T follicular helper cell (primary cell): ENCODE measurements at places on chromosomes 12 and 14.

GRCh38 chr12:58819345-58819744, 101.0 kb downstream of the LRIG3 start:
- DNase-seq = no peak

- DNase-seq = no peak
Observed at GRCh38 chr12:2415568-2415944, 362.8 kb downstream of the CACNA1C start.

DNA sequence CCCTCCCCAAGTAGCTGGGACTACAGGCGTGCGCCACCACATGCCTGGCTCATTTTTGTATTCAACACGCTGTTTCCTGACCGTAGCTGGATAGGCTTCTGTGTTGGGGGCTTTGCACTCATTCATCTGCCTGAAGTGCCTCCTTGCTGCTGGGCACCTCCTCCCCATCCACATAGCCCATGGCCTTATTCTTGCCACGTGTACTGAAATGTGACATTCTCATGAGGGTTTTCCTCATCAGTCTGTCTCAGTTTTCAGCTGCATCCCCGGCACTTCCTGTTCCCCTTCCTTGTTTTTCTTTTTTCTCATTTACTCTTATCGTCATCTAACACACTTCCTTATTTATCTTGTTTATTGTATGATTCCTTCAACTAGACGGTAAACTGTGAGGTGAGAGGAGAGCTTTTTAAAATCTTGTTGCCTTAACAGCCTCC, 36.6 kb downstream of the RCOR1 start:
- no peak for DNase-seq

DNA sequence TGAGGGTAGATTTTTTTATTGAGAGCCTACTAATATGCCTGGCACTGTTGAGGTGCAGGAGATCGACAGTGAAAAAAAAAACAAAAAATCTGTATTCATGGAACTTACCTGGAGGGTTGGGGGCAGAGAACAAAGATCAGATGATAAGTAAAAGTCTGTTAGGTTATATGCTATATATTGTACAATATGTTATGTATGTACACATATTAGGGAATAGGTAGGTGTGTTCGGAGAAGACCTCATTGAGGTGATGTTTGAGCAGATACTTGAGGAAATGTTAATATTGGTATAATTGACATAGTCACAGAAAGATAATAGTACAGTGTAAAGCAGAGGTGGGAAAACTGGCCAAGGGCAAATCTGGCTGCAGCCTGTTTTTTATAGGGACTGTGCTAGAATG, 5.6 kb downstream of the ARF6 start:
- DNase-seq = no peak

GRCh38 chr12:53427905-53428594, 4.4 kb downstream of the AMHR2 start:
- no peak for DNase-seq

GRCh38 chr14:52563120-52563519, 10.5 kb downstream of the GPR137C start:
- no peak for DNase-seq

GRCh38 chr14:20857630-20858261, 33.4 kb upstream of the RNASE3 start:
- DNase-seq = peak; percentile 56

GRCh38 chr14:64095620-64096019, 198.6 kb downstream of the ESR2 start:
- no peak for DNase-seq

- DNase-seq = no peak
Observed at GRCh38 chr12:5437182-5437583, 5.3 kb downstream of the NTF3 start.

DNA sequence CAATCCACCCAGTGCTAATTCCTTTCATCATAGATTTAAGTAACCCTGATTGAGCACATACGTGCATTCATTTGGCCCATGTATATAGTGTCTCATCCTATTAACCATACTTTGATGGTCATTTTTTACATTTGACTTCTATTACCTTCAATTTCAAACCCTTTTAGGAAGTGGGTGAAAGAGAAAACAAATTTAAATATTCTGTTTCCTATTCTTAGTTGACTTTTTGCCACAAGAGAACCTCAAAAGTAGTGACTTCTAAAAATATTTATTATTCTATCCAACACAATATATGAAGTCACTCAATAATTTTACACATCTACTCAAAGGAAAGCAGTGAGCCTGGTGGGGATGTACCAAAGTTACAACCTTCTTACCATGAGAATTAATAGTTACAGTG, 164.9 kb downstream of the CEP128 start:
- no peak for DNase-seq

DNA sequence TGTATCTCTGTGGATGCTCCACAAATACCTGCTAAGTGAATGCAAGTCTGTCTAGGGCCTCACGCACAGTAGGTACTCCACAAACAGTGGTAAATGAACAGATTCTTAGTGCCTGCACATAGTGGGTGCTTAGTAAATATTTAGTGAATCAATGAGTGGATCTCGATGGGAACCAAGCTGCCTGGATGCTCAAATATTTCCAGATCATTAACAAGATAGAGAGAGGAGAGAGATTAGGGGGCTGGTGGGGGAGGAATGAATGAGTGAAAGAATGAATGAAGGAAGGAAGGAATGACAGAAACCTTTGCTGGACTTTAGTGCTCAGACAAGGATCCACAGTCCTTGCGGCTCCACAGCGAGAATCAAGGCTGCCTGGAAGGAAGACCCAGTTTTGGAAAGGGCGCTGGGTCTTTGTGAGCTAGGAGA, 118.2 kb downstream of the SCARB1 start:
- DNase-seq = no peak

DNA sequence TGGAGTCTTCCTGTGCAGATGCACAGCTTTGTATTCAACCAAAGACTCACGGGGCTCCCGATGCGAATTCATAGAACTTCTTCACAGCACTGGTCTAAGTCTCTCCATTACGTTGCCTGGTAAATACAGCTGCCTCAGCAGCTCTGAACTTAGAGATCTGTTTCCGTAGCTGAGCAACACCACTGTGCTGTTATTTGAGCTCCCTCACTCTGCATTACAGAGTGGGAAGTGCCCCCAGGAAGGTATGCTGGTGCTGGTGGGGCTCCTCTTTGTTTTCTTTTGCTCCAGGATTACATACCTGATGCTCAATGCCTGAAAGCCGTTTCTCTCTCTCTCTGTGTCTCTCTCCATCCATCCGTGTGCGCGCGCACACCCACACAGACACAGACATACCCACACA, 227.5 kb upstream of the RMST start:
- DNase-seq = no peak

- peak; percentile 44 for DNase-seq
Observed at GRCh38 chr14:64760146-64760755, 56.0 kb downstream of the PLEKHG3 start.

DNA sequence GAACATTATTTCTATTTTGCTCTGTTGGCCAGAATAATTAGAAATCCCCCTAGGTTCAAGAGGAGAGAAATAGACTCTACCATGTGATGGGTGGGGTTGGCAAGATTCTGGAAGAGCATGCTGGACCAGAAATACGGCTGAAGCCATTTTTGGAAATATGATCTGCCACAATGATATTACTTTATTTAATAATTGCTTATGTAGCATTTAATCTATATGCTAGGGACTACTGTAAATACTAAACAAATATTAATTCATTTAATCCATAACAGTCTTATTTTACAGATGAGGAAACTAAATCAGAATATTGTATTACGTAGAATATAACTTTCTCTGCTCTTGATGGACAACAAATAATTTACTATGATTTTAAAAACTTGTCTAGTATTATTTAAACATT, 193.7 kb downstream of the RAD51B start:
- no peak for DNase-seq

DNA sequence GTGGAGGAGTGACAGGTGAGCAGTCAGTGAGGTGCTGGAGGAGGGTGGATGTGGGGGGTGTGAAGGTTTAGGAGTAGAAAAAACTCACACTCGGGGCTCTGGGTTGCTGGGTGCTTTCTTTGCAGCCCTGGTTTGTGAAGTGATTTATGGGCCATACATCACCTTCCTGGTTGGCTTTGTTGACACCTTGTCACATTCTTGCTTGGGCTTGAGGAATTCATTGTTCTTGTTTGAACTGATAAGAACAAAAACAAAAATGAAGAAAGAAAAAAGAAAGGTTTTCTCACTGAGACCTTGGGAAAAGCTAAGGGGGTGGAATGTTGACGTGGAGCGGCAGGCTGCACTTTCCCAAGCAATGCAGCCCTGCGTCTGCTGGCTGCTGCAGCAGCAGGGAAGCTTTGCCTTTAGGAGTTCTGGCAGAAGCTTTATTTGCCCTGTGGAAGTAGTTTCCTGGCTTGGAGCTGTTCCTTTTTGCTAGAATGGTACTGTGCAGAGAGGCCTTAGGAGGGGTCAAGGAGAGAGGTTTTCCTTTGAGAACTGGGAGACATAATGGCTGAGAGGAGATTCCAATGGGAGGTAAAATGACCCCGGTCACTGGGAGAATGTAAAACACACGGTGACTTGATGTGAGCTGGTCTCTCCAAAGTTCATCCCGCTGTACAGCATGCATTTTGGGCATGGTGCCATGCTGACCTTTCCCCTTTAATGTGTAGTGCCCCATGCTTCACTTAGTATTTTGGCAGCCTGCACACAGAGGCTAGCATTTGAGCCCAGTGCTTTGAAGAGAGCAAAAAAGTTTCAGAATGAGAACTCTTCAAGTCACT, 52.8 kb downstream of the HMGA2 start:
- no peak for DNase-seq

- DNase-seq = no peak
Observed at GRCh38 chr14:68222154-68222553, 402.6 kb downstream of the RAD51B start.

DNA sequence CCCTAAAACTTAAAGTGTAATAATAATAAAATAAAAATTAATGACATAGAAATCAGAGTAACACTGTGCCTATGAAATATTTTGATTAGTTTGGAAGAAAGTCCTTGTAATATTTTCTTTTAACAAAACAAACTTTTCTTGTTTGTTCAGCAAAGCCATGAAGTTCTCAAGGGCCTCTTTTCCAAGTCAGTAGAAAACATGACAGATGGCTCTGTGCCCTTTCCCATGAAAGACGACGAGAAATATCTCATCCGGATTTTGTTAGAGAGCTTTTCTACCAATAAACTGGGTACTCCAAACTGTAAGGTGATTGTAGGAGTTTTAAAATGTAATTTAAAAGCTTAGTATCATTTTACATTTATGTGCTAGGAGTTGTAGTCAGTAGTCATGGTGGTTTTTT, 54.5 kb upstream of the ASPG start:
- no peak for DNase-seq

- no peak for DNase-seq
Observed at GRCh38 chr14:40218282-40218941, 786.2 kb upstream of the FBXO33 start.

GRCh38 chr14:20328705-20329104, 4.4 kb downstream of the CCNB1IP1 start:
- DNase-seq = no peak

DNA sequence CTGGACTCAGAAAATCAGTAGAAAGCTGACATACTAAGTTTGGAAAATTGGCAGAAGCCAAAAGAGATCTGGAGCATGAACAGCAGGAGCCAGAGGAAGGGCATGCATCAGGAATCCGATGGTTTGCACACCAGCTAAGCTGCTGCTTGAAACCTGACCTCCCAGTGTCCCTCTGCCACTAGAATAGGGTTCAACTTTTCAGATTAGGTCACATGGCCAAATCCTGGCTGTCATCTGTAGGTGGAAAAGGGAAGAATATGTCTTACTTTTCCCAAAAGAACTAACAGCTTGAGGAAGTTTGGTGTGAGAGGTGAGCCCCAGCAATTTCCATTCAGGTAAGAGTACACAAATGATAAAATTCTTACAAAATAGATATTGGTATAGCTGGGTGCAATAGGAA, 732.6 kb downstream of the RERGL start:
- DNase-seq = no peak

GRCh38 chr14:104171895-104172294, 33.5 kb downstream of the KIF26A start:
- no peak for DNase-seq

DNA sequence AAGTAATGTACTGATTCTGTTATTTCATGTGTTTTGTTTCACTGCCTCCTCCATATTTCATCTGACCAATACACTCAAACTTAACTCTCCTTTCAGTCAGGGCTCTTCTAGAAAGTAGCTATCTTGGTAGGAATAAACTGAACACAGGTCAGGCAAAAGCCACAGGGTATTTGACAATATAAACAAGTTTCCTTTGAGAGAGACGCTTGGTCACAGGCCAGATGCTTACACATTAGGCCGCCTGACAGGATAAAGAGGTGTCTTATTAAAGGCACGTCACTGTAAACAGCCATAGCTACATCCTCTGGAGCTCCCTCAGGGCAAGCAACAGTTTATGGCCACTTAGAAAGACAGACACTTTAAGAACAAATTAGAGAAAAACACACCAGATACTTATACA, 607.5 kb downstream of the SLC6A15 start:
- no peak for DNase-seq

- DNase-seq = no peak
Observed at GRCh38 chr14:52878469-52878868, 72.4 kb downstream of the FERMT2 start.

DNA sequence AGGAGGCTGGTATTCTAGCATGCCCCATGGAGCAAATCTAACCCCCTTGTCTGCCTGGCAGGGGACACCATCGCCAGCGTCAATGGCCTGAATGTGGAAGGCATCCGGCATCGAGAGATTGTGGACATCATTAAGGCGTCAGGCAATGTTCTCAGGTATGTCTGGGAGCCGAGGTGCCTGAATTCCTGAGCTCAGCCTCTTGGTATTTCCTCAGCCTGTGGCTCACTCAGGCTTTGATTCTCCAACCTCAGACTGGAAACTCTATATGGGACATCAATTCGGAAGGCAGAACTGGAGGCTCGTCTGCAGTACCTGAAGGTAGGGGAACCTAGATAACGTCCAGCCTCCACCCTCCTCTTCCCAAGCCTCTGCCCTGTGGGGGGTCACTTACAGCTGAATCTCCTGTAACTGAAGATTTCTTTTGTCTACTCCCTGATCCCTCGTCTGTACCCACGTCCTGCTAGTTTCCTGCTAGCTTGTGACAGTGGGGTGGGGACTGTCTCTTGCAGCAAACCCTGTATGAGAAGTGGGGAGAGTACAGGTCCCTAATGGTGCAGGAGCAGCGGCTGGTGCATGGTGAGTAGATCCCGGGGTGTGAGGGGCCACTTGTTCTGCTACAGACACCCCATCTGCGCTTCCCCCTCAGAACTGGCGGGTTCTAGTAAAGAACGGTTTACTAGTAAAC, 7.0 kb downstream of the TAMALIN start:
- no peak for DNase-seq

- no peak for DNase-seq
Observed at GRCh38 chr12:105805730-105806399, 332.9 kb downstream of the NUAK1 start.

GRCh38 chr12:93502802-93503623, 35.7 kb downstream of the MRPL42 start:
- peak; percentile 46 for DNase-seq

- no peak for DNase-seq
Observed at GRCh38 chr12:98260276-98260675, 255.1 kb upstream of the TMPO start.

- no peak for DNase-seq
Observed at GRCh38 chr12:82652071-82652470, 34.6 kb upstream of the TMTC2 start.

GRCh38 chr14:95920769-95921438, 44.3 kb downstream of the TUNAR start:
- no peak for DNase-seq
